Epithelial cell of proximal tubule (primary cell): ENCODE measurements at places on chromosomes 11 and 22. TPM values are rescaled to one million over a fixed set of nuclear protein-coding genes. Genes with fewer than 3 reads are reported as not detected.

Gene TNNT3
- total RNA-seq: not detected in 2 replicates

GRCh38 chr11:47270331-47271271 is 668 bp downstream of the MADD start:
- DNase-seq: no peak

- peak; percentile 26 for DNase-seq
Measured at GRCh38 chr11:78336877-78337553, 80.6 kb downstream of the GAB2 start.

- no peak for DNase-seq
Measured at GRCh38 chr22:35660291-35661127, 12.3 kb downstream of the APOL6 start.

DNA sequence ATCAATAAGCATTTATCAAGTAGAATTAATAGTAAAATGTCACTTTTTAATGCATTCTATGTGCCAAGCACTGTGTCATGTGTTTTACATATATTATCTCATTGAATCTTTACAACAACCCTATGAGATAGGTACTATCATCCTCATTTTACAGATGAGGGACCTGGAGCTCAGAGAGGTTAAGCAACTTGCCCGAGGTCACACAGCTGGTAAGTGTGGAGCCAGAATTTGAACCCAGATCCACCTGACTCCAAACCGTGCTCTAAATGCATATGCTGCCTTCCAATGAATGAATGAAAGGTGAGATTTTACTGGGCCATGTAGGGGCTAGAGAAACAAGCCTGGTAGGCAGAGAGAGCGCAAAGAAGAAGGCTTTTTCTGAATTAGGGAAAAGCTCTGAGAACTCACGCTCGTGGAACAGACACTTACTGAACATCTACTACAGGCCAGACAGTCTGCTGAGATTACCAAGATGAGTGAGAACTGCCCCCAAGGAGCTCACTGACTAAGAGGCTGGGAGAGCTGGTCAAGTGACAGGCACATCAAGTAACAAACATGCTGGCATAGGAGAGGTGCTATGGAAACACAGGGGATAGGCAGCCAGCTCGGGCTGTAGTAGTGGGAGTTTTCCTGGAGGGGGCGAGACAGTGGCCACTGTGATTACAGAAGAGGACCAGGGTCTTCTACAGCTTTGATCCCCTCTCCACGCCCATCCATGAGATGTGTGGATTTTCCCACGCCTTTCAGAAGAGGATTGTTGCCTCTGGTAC is 4.4 kb downstream of the ABCG4 start:
- no peak for DNase-seq

DNA sequence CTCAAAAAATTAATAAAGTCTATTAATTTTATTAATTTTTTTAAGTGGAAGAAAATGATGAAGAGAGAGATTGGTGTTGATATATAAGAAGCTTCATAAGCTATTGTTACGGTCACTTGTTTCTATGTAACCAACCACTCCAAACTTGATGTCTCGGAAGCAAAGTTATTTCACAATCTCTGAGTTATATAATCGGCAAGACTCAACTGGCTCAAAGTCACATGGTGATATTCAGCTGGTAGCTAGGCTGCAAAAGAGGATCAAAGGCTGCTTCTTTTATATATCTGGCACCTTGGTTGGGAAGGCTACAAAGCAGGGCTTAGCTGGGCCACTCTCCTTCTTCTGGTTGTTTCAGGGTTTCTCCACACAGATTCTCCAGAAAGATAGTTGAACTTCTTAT is 245.1 kb upstream of the ARHGAP42 start:
- no peak for DNase-seq

GRCh38 chr11:72813740-72814285 is 398 bp upstream of the ATG16L2 start:
- no peak for DNase-seq
